ENCODE measurements at places on chromosomes 5 and 9. TPM values are rescaled to one million over a fixed set of nuclear protein-coding genes. Genes with fewer than 3 reads are reported as not detected.

The IL5 gene
- not detected for total RNA-seq

The ANP32B gene
- total RNA-seq, result 6.4 TPM

The RAPGEF6 gene
- total RNA-seq, result 26.5 TPM

The FOXD4L4 gene
- total RNA-seq, result 0.09 TPM

The LVRN gene
- 0.22 TPM for total RNA-seq

The DOCK2 gene
- total RNA-seq, result 0.26 TPM

The AGTPBP1 gene
- total RNA-seq, result 28.3 TPM

The CATSPER3 gene
- under 0.01 TPM for total RNA-seq

The SLC6A3 gene
- not detected for total RNA-seq

The PHAX gene
- total RNA-seq, result 44.7 TPM

The ZNF169 gene
- total RNA-seq, result 2.1 TPM

The FAM81B gene
- total RNA-seq, result not detected

The ZNF300 gene
- 5.4 TPM for total RNA-seq

The DMRT2 gene
- total RNA-seq, result not detected

The MIER3 gene
- 18.7 TPM for total RNA-seq

The PTGER4 gene
- 4.9 TPM for total RNA-seq

The SPATA31D4 gene
- not detected for total RNA-seq

The FGF1 gene
- total RNA-seq, result 0.09 TPM

Data from dermis lymphatic vessel endothelial cell (primary cell).